ENCODE measurements at places on chromosomes 13 and 19. TPM values are rescaled to one million over a fixed set of nuclear protein-coding genes. Genes with fewer than 3 reads are reported as not detected.

- no peaks in the 10 kb centered on the region for H3K4me1 ChIP-seq
- no peak overlapping the region for H3K27ac ChIP-seq
- no peaks in the 10 kb centered on the region for H3K27me3 ChIP-seq
- no peaks in the 10 kb centered on the region for H3K36me3 ChIP-seq
Measured at GRCh38 chr13:26460648-26461047, 96.8 kb upstream of the WASF3 start.

DNA sequence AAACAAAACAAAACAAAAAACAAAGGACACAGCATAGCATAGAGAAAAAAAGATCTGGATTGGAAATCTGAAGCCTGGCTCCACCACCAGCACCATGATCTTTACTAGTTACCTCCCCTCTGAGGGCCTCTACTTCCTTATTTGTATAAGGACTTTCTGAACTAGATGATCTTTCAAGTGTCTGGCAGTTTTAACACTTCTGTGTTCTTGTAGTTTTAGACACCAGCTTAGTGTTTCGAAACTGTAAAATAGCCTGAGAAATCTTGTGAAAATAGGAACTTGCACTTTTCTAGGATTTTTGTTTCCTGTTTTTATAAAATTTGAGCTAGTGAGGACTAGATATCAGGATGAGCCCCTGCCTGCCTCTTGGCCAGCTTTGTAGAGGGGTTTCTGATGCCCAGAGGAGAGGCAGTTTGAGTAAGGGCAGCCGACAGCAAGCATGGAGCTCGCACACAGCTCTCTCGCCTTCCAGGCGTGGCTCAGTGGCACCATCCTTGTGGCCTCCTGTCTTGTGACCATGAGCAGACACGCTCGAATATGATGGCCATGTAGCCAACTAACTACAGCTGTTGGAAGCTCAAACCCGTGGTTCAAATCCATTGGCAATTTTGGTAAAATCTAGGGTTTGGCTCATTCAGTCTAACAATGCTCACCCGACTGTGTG, 319.0 kb downstream of the KCNRG start:
- no peak overlapping the region for H3K4me3 ChIP-seq
- no peaks in the 10 kb centered on the region for H3K27me3 ChIP-seq
- H3K36me3 ChIP-seq: no peaks in the 10 kb centered on the region
- no peaks in the 10 kb centered on the region for H3K4me1 ChIP-seq

- no peak overlapping the region for H3K27ac ChIP-seq
- no peak overlapping the region for H3K4me3 ChIP-seq
- DNase-seq: no peak
Measured at GRCh38 chr13:49240017-49240416, 7.7 kb upstream of the CDADC1 start.

DNA sequence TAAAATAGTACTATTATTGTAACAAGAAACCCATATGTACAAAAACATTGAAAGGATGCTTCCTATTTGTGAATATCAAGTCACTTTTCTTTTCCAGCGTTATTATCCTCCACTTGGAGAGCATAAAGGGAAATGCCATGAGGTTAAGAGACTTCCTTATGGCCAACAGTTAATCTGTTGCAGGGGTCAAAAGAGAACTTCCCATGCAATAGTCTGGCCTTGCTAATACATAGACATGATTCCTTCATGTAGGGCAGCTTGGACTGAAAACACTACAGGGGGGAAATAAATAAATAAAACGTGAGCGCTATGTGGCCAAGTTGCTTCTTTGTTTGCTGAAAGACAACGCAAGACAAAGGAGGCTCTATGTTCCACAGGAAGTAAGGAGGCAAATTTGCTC, 269.1 kb upstream of the EDNRB start:
- no peaks in the 10 kb centered on the region for H3K4me1 ChIP-seq
- no peaks in the 10 kb centered on the region for H3K36me3 ChIP-seq
- no peak overlapping the region for H3K27ac ChIP-seq
- no peaks in the 10 kb centered on the region for H3K27me3 ChIP-seq
- DNase-seq: no peak

- no peaks in the 10 kb centered on the region for H3K36me3 ChIP-seq
- H3K4me1 ChIP-seq: no peaks in the 10 kb centered on the region
- no peak for DNase-seq
- no peak overlapping the region for H3K4me3 ChIP-seq
- H3K27ac ChIP-seq: no peak overlapping the region
Measured at GRCh38 chr13:48159826-48160225, 64.9 kb upstream of the MED4 start.

GRCh38 chr19:40610396-40611064, 9.4 kb downstream of the LTBP4 start:
- H3K4me3 ChIP-seq: peak overlapping the region; percentile 36
- no peaks in the 10 kb centered on the region for H3K36me3 ChIP-seq
- DNase-seq: peak; percentile 77
- H3K27me3 ChIP-seq: no peaks in the 10 kb centered on the region
- H3K4me1 ChIP-seq: peaks cover 3% of the 10 kb centered on the region

DNA sequence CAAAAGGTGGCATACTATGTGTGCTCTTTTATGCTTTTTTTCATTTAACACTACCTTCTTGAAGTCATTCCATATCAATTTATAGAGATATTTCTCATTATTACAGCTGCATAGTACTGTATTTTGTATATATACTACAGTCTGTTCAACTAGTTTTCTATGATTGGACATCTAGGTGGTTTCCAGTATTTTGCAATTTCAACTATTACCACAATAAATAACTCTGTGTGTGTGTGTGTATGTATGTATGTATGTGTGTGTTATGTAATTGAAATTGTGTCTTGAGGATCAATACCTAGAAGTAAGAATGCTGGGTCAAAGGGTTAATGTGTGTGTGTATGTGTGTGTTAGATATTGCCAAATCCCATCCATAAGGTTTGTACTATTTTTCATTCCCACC, 7.0 kb downstream of the LPAR6 start:
- no peak overlapping the region for H3K4me3 ChIP-seq
- no peaks in the 10 kb centered on the region for H3K27me3 ChIP-seq
- peak overlapping the region; percentile 84 for H3K27ac ChIP-seq
- H3K4me1 ChIP-seq: peaks cover 6% of the 10 kb centered on the region
- DNase-seq: no peak
- no peaks in the 10 kb centered on the region for H3K36me3 ChIP-seq

GRCh38 chr13:70795484-70795883, 687.2 kb upstream of the KLHL1 start:
- H3K27me3 ChIP-seq: no peaks in the 10 kb centered on the region
- H3K4me3 ChIP-seq: no peak overlapping the region
- DNase-seq: no peak
- H3K27ac ChIP-seq: no peak overlapping the region
- H3K36me3 ChIP-seq: no peaks in the 10 kb centered on the region

DNA sequence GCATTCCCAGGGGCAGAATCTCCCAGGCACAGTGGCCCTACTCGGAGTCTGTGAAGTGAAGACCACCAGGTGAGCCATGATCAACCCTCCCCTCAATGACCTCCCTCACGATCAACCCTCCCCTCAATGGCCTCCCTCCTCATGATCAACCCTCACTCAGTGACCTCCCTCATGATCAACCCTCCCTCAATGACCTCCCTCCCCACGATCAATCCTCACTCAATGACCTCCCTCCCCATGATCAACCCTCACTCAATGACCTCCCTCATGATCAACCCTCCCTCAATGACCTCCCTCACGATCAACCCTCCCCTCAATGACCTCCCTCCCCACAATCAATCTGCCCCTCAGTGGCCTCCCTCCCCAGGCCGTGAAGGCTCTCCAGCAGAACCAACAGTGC, 32.1 kb downstream of the SBNO2 start:
- no peak overlapping the region for H3K27ac ChIP-seq
- no peak overlapping the region for H3K4me3 ChIP-seq
- H3K36me3 ChIP-seq: no peaks in the 10 kb centered on the region
- H3K4me1 ChIP-seq: no peaks in the 10 kb centered on the region
- H3K27me3 ChIP-seq: no peaks in the 10 kb centered on the region
- DNase-seq: no peak

DNA sequence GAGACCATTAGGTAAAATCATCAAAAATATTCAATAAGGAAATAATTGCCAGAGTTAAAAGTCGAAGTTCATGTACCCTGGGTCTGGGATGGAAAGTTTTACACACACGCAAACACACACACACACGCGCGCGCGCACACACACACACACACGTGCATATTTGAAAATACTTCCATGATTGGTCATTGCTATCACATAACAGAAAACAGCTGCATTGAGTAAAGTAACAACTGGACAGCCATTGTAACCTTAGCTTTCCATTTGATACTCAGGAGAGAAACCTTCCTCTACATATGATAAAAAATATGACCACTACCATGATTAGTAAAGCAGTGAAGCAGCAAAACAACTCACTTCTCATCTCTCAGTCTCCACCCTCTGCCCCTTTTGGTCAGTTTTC, 490.0 kb upstream of the SGCG start:
- no peak for DNase-seq
- no peak overlapping the region for H3K27ac ChIP-seq
- H3K36me3 ChIP-seq: no peaks in the 10 kb centered on the region
- H3K27me3 ChIP-seq: no peaks in the 10 kb centered on the region
- no peak overlapping the region for H3K4me3 ChIP-seq

GRCh38 chr13:39910833-39911232, 255.4 kb downstream of the COG6 start:
- H3K27ac ChIP-seq: no peak overlapping the region
- peak; percentile 25 for DNase-seq
- H3K4me3 ChIP-seq: no peak overlapping the region
- no peaks in the 10 kb centered on the region for H3K4me1 ChIP-seq
- H3K36me3 ChIP-seq: no peaks in the 10 kb centered on the region

DNA sequence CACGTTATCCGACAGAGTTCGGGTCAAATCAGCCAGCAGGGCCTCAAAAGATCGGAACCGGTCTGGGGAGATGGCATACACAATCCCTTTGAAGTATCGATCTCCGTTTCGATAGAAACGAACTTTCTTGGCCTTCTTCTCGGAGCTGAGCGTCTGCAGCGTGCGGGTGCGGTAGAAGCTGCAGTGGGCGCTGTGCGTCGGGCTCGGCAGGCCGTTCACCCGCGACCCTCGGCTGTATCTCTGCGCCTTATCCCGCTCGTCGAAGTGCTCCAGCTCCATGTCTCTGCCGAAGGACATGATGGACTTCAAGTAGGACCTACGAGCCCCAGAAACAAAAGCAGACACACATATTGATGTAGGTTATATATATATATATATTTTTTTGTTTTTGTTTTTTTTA, 5.3 kb downstream of the DCLK1 start:
- no peak overlapping the region for H3K27ac ChIP-seq
- H3K4me3 ChIP-seq: no peak overlapping the region
- no peaks in the 10 kb centered on the region for H3K27me3 ChIP-seq
- H3K4me1 ChIP-seq: peaks cover 19% of the 10 kb centered on the region
- no peaks in the 10 kb centered on the region for H3K36me3 ChIP-seq
- DNase-seq: no peak

GRCh38 chr13:109989155-109989554, 202.8 kb upstream of the IRS2 start:
- H3K27me3 ChIP-seq: no peaks in the 10 kb centered on the region
- no peak for DNase-seq
- no peaks in the 10 kb centered on the region for H3K4me1 ChIP-seq

DNA sequence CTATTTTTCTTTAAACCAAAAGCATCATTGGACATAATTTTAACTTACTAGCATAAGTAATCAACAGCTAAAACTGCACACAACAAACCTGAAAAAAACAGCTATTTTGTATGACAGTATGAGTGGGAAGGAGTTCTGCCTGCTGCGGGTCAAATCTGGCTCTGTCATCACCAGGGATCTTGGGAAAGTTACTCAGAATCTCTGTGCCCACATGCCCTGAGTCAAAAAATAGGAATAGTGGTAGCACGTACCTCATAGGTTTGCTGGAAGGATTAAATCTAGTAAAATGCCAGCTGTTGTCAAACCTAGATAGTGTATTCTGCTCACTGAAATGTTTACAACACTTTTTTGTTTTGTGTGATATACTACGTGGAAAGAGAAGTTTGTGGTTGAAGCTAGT, 1.1 kb downstream of the CLN5 start:
- H3K4me3 ChIP-seq: peak overlapping the region; percentile 82
- H3K27me3 ChIP-seq: no peaks in the 10 kb centered on the region
- H3K4me1 ChIP-seq: peaks cover 13% of the 10 kb centered on the region
- H3K27ac ChIP-seq: peak overlapping the region; percentile 96
- no peaks in the 10 kb centered on the region for H3K36me3 ChIP-seq

DNA sequence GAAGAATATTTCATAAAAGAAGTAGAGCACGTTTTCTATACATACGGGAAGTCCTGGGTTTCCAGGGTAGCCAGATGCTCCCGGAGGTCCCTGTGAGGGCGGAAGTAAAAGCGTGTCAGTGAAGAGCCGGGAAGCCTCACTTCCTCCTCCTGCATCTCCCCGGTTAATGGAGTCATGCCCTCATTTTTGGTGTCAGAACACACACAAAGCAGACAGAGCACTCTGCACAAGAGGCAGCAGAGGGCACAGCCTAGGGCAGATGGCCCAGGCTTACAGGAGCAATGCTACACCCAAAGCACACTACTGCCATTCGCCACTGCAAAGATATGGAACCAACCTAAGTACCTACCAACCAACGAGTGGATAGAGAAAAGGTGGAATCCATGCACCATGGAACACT, 94.4 kb downstream of the COL4A1 start:
- H3K4me3 ChIP-seq: no peak overlapping the region
- no peaks in the 10 kb centered on the region for H3K27me3 ChIP-seq

DNA sequence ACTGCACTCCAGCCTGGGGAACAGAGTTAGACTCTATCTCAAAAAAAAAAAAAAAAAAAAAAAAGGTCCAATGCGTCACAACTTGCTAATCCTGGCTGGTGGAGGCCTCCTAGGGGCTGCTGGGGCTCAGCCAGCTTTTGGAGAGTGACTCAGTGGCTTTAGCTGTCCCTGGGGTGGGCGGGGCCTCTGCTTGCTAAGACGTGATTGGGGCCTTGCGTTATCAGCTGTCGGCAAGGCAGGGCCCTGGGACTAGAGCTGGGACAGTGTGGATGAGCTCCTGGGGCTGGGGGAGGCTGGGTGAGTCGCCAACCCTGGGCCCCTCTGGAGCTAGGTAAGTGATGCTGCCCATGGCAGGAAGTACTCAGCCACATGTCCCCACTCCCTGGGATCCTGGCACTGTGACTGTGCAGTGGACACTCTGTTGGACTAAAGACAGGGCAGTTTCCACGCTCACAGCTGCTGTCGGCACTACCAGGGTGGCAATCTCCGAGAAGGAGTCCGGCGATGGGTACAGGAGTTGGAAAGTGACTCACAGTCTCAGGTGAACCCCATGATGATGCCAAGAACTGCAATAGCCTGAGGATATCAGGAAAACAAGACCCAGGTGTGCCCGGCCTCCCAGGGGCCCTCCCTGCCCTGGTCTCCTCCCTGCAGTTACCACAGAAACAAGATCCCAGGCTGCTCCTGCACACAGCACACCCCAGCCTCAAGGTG, 32.2 kb downstream of the F2RL3 start:
- no peaks in the 10 kb centered on the region for H3K27me3 ChIP-seq
- H3K27ac ChIP-seq: no peak overlapping the region
- DNase-seq: no peak
- no peak overlapping the region for H3K4me3 ChIP-seq

Gene ZSCAN5A
- total RNA-seq: 6.2 TPM

Gene SIGLEC8
- 2.3 TPM for total RNA-seq

Gene HCN2
- total RNA-seq: 0.44 TPM

Gene ELANE
- 1.0 TPM for total RNA-seq
